ENCODE measurements at places on chromosomes 12 and 14.

DNA sequence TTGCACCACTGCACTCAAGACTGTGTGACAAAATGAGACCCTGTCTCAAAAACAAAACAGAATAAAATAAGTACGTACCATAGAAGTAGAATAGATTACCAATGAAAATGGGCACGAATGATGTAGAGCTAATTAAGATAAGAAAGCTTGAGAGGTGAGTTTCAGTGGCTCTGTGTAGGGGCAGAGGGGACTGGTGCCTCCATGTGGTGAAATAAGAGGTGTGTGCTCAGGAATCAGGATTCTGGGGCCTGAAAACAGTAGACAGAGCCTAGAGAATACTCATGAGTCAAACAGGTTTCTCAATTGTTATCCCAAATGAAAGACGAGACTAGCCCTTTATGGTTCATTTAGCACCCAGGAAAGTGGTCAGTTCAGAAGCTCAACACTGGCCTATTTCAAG, 1145.1 kb downstream of the FLRT2 start:
- H3K27ac ChIP-seq, result no peak overlapping the region
- no peaks in the 10 kb centered on the region for H3K4me1 ChIP-seq
- H3K36me3 ChIP-seq, result no peaks in the 10 kb centered on the region
- H3K27me3 ChIP-seq, result no peaks in the 10 kb centered on the region

DNA sequence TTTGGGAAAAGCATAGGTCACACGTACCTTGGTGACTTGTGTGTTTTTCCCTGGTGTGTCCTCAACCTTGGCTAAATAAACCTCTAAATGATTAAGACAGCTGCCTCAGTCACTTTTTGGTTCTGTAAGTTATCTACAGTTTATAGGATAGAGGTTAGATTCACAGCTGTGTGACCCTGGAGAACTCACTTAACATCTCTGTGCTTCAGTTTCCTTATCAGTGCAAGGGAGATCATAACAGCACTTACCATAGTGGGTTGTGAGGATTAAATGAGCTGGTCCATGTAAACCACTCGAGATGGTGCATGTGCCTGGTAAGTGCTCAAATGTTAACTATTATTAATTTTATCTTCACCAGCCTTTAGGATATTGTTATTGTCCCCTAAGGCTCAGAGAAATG, 35.4 kb upstream of the CHST11 start:
- H3K27ac ChIP-seq, result no peak overlapping the region
- peaks cover 1% of the 10 kb centered on the region for H3K27me3 ChIP-seq
- DNase-seq, result no peak
- H3K4me1 ChIP-seq, result peaks cover 14% of the 10 kb centered on the region

GRCh38 chr12:53113136-53113705, 9.9 kb downstream of the SOAT2 start:
- DNase-seq, result no peak
- no peaks in the 10 kb centered on the region for H3K27me3 ChIP-seq
- peaks cover 3% of the 10 kb centered on the region for H3K4me1 ChIP-seq
- no peak overlapping the region for H3K27ac ChIP-seq

DNA sequence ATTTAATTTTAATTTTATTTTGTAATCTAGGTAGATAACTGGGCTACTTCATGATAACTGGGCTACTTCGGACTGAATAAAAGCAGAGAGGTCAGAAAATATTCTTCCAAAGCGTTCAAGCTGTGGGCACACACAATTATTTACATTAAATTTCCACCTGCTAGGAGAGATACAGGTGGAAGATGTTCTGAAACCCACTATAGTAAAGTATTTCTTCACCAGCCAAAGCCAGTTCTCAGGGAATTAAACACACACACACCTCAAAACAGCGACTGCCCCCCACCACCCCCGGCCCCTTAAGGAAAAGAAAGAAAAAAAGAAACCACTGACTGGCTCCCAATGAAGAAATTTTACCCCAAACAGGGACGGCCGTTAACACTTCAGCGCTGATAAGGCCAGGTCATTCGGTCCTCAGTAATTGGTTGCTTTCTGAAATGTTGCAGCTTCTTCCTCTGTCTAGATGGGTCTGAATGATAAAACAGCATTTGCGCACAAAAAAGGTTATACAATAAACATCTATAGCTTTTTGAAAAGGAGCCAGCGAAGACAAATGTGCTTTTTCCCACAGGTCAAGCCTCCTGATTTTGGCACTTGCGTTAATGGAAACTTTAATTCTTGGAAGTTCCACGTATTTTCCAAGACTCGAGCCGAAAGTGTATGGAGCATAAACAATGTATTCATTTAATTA, 771 bp upstream of the KCNJ8 start:
- H3K27me3 ChIP-seq, result peaks cover 6% of the 10 kb centered on the region
- no peak overlapping the region for H3K4me3 ChIP-seq
- no peak overlapping the region for H3K27ac ChIP-seq
- H3K4me1 ChIP-seq, result peaks cover 4% of the 10 kb centered on the region
- H3K36me3 ChIP-seq, result no peaks in the 10 kb centered on the region

DNA sequence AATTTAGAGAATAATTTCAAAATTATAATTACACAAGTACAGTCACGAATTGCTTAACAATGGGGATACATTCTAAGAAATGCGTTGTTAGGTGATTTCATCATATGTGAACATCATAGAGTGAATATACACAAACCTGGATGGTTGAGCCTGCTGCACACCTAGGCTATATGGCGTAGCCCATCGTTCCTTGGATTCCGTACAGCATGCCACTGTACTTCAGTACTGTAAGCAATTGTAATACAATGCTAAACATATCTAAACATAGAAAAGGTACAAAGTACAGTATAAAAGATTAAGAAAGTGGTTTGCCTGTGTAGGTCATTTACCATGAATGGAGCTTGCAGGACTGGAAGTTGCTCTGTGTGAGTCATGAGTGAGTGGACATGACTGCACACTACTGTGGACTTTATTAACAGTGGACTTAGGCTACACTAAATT, 286.2 kb downstream of the CACNA1C start:
- no peak for DNase-seq
- no peaks in the 10 kb centered on the region for H3K36me3 ChIP-seq
- H3K4me1 ChIP-seq, result no peaks in the 10 kb centered on the region
- H3K27ac ChIP-seq, result no peak overlapping the region

Data from memory B cell (primary cell).